Activated CD4-positive, alpha-beta T cell treated with anti-CD3 and anti-CD28 coated beads, Interleukin-2, amount 50 U/mL, for 24 hours (primary cell): ENCODE measurements at places on chromosomes 7 and 10.

DNA sequence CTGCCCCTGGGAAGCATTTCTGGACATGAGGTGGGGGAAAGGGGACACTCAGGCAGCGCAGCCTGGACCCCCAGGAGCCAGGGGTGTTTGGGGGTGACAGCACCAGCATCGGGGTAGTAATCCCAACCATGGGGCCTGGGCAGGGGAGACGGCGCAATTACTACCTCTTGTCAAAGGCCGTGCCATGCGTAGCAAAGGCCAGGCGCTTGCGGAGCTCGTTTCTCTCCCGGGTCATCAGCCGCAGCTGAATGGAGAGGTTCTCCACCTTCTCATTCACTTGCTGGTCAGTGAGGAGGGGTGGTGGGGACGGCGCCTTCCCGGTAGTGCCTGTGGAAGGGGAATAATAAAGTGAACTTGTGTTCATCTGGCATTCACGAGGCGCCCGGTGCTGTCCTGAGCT, 70.0 kb downstream of the DLG5 start:
- no peak for DNase-seq

DNA sequence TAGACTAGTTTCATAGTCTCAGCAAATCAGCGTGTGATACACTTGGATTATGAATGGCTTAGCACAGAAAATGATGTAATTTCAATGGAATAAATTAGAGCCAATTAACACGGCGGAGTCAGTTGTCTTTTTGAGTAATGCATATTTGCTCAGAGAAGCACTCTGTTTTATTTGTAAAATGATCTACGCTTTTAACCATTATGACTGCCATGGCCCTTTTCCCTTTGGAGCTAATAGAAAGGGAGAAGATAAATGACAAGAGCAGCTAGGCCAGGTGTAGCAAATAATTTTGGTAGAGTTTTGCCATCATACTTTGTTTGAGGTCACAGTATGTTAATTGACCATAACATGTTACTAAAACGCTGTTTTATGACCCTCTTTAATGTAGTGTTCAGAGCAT, 86.8 kb downstream of the GPR158 start:
- no peak for DNase-seq

DNA sequence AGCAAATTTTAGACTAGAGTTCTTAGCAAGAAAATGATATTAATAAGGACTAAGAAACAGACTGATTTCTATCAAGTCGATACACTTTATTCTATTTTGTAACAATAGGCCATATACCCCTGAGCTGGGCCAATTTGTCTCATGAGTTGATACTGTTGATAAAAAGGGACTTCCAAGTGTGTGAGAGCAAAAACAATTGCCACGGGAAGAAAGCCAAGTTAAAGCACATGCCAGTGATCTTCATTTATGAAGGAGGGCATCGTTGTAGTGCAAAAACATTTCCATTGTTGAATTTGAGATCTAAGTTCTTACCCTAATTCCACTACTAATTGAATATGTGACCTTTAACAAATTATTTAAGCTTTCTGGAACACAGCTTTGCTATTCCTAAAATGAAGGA, 119.9 kb downstream of the CNOT4 start:
- DNase-seq = no peak

- peak; percentile 49 for DNase-seq
These were observed 100.4 kb upstream of the PDGFA start for GRCh38 chr7:620056-620455.

DNA sequence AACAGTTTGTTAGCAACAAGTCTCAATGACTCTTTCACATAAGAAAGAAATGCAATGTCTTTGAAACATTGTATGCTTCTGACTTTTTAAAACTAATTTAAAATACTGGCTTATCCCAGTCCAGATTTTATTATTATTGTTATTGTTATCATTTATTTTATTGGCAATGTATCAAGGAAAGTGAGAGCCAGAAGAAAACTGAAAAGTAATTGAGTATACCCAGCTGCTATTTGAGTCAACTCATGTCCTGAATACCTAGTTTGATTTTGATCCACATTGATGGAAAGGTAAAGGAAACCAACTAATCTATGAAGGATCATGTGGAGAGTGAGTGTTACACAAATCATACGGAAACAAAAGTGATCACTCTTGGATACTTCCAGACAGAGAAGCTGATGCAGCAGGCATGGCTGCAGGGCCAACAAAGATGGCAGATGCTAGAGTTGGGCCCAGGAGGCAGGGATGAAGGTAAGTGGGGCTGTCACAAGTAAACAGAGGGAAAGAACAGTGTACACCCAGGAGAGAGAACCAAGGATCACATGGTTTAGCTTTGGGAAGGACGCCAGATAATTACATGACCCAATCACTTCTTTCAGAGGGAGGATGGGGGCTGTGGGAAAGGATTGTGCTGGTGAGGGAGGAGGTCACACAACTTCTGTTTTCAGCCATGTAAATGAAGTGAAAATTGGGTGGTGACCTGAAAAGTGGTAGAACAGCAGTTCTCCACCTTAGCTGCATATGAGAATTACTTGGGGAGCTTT, 179.2 kb upstream of the NAMPT start:
- DNase-seq = no peak

GRCh38 chr10:13853854-13854253, 267.1 kb downstream of the PRPF18 start:
- no peak for DNase-seq

DNA sequence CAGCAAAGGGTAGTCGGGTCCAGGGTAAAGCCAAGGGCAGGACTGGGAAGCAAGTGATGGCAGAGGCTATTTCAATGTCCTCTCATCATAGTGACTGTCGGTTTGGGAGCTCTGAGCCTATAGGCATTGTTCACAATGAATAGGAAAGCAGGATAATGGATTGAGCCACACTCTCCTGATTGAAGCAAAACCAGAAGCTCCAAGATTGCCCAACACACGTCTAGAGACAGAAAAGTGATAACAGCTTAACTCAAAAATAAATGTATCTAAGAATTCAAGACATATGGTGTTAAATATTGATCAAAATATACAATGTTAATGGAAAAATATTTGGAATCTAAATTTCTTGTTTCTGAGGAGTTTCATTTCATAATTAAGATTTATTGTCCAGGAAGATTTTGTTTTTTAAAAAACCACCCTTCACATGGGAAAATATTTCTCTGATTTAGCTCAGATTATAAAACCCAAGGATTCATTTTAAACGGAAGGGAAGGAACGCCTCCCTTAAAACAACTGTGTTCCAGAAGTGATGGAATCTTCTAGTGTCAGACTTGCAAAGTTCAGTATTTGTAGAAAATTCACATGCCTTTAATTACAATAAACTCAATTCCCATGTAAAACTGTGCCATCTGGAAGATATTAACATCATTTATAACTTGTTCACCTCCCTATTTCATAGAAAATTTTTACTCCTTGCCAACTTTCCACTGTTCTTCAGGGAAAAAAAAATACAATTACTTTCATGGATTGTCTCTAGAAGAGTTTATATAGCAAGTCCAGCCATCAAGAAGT, 54.5 kb downstream of the NRP1 start:
- no peak for DNase-seq

DNA sequence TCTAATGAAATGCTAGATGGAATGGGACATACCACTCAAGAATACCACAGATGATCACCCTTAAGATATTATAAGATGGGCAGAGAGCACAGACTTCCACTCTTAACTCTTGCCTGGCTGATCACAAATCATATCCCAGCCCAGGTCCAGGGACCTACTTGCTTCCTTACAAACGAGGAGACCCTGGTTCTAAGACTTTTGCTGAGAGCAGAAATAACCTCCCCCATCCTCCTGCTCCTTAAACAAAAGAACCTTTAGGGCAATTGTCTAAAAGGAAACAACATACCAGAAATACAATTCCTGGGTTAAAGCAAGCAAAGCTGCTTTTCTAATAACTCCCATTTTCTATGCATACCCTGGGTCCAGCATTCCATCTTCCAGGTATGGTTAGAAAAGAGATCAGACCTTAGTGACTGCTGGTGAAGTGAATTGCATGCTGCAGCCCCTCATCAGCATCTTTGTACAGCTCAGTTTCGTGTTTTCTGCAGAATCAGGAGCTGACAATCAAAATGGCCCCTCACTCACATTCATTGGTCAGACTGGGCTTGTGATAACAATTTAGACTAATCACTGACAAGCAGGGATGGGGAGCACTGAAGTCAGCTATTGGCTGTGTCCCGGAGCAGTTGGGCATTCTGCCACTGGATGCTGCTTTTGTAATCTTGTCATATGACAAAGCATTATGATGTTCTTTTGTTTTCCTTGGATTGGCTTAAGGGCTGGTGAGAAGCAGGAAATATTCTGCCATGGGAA, 14.6 kb downstream of the IFIT3 start:
- no peak for DNase-seq

DNA sequence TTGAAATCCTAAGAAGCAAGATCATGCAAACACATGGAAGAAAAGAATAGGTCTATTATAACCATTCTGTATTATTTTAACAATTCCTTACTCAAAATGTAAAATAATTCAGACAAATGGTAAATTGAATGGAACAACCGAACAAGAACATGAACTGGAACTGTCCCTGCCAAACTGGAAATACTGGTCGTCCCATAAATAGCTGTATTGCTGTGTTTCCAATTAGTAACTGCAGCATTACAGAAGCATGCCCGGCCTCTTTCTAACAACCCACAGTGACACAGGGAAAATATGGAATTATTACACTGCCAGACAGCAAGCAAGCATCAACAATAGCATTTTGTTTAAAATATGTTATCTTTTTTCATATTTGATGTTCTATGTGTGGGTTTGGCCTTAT, 1138.5 kb upstream of the PHF14 start:
- DNase-seq = no peak

DNA sequence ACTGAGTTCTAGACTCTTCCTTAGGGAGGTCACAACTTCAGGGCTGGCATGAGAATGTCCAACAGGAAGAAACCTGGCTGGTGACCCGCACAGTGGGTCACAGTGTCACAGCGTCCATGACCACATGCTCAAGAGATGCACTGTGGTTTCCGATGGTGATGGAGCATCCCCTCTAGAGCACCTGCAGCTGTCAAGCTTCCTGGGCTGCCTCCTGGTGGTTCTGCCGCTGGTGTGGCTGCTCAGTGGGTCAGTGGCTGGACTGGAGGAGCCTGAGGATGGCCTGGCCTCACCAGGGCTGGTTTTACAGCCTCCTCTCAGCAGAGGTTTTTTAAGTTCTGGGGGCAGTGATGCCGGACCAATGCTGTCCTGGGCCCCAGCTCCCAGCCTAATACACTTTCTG, 149.3 kb downstream of the SH3PXD2A start:
- no peak for DNase-seq

GRCh38 chr10:79947787-79948424, 999 bp downstream of the SFTPD start:
- DNase-seq = no peak

DNA sequence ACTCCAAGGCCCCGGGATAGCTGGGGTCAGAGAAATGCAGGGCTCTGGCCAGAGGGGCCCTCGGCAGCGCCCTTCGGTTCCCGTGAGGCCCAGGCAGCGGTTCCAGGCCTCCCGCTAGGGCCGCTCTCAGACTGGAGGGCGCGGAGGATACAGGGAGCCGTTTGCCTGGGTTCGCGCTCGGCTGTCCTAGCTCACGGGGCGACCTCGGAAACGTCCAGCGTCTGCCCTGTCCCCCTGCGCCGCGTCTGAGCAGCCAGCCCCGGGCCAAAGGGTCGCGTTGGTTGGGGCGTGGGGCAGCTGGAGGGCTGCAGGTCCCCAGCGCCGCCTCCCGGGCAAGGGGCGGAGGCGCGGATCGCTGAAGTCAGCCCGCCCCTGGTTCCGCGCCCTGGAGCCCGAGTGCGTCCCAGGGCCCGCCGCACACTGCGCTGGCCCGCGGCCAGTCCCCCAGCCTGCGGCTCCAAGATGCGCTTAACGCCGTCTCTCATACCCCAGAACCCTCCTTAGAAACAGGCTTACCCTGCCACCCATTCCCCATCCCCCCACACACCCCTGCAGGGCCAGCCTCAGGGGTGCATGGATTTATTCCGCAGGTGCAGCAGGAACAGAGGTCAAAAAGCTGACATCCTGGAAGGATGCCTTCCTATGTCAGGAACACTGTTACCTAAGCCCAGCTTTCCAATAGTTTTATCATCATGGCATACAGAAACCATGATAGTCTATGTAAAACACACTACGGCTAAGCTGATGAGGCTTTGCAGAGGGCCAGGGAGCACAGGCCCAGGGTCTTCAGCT, 22.1 kb upstream of the OPN4 start:
- DNase-seq = no peak

DNA sequence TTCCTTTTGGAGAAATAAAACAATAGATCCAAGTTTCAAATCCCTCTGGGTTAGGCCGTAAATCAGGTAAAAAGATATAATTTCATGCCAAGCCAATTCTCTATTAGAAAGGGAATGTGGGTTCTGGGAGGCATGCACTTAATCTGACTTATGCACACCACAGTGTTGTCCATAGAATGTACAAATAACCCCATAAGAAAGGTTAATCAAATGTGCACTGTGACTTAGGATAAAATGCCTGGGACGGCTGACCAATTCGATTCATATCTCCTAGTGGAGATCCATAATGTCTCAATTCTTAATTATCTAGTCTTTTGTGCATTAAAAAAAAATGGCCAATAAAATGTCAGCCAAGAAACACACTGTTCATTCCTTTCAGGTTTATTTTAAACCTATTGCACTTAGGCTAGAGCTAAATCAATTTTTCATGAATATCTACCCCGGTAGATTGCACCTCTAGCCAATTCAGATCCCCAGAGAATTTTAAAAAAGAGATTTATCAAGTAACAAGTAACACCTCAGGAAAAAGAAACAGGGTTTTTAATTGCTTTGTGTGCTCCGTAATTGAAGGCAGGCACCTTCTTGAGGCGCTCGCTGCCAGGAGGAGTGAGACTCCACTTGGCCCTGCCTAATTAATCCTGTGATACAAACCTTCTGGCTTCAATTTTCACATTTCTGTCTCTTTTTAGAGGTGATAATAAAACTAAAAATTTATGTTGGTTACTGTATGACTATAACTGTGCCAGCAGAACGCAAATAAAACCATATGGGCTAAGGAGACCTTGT, 265.1 kb downstream of the ETV1 start:
- no peak for DNase-seq

GRCh38 chr10:59672150-59672875, 37.3 kb downstream of the SLC16A9 start:
- DNase-seq = no peak

DNA sequence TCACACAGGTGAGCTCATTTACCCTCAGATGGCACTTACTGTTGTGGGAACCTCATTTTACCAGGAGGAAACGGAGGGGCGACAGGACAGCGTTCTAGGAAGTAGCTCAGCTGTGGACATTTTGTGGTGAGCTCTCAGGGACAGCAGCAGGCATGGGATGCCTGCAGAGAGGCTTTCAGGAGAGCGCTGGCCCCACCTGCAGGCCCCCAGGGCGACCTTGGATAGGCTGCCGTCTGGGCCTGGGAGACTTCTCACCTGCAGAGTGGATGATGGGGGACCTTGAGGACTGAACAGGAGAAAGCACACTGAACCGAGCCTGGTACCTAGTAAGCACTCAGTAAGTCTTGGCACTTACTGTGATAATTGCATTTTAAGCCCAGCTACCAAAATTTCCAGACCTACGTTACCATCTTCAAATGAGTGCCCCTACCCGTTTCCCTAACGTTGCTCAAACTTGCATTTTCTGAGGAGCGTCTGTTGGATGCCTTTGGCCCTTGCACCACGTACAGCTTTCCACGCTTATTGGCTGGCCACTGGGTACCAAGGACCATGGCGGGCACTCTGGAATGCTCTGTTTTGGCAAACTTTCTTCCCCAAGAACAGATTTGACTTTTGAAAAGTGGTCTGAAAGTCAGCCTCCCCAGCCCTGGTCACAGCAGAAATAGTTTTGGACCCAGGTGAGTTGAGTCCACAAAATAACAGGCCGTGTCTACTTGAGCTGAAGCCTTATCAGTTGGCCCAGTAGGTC, 223.4 kb downstream of the EBF3 start:
- DNase-seq = no peak
